ENCODE measurements at places on chromosomes 2 and 18.

GRCh38 chr2:98900721-98901120 lies 35.3 kb downstream of the CRACDL start:
- DNase-seq: peak; percentile 31

GRCh38 chr2:113117541-113118262 lies 9.7 kb upstream of the IL1RN start:
- DNase-seq: no peak

- no peak for DNase-seq
Observed at GRCh38 chr2:142531377-142531776, 346.1 kb upstream of the KYNU start.

GRCh38 chr2:101827246-101827645 lies 129.7 kb downstream of the MAP4K4 start:
- DNase-seq: no peak

GRCh38 chr2:206275312-206276055 lies 1.0 kb downstream of the ZDBF2 start:
- no peak for DNase-seq

GRCh38 chr2:22276696-22277095 lies 1108.3 kb upstream of the KLHL29 start:
- DNase-seq: no peak

DNA sequence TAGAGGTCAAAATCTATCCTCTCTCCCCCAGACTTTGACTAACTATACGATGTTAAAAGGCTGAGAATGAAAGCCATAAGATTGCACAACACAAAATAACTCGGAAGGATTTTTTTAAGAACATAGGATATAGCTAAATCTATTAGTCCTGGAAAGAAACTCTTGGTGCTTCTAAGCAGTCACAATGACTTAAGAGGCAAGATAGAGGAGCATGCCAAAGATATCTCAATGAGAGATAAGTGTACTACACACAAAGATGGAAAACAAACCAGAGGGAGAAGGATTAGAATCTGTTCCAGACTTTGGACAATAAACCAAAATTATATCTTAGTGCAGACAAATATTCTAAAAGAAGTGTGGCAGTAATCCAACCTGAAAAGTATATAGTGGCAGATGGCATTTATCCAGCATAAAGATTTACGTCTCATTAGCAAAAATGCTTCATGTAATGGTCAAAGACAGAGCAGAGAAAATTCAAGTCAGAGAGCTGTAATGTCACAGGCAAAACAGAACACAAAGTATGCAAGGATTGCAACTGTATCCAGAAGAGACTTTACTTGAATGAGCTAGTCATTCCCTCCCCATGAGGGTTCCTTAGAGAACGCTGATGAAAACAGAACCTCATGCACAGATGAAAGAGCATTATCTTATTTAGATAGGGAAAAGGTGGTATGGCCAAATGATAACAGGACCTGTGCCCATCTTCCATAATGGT lies 28.8 kb upstream of the EVA1A start:
- no peak for DNase-seq

GRCh38 chr2:80519699-80520291 lies 215.2 kb upstream of the LRRTM1 start:
- DNase-seq: no peak

DNA sequence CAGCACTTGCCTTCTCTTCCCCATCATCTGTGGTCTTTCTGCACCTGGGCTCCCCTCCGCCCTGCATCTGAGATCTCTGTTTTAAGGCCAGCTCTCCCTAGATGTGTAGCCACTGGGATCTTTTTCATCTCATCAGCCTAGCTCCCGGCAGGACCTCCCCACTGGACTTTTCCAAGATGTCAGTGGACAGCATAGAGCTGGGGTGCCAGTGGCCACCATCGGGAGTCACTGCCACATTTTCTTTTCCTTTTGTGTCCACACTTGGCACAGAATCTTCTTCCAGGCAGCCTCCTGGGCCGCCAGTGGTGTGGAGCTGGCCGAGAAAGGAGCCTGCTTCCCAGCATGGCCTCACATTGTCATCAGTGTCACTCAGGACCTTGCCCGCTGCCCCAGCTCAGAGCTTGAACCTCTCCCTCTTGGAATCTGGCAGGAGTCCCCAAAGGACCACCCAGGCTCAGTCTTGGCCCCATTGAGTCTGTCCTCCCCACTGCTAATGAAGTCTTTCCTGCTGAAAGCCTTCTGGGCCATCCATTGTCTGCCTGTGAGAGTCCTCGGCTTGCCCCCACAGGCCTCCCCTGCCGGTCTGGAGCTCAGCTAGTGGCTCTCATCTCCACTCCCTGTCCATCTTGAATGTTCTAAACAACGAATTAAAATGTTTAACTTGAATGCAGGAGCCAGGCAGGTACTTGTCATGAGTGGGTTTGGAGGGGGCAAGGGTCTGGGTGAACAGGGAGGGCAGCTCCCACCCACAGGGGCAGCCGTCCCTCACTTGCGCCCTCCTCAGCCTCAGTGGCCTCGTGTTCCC lies 324.4 kb downstream of the GBX2 start:
- DNase-seq: no peak

DNA sequence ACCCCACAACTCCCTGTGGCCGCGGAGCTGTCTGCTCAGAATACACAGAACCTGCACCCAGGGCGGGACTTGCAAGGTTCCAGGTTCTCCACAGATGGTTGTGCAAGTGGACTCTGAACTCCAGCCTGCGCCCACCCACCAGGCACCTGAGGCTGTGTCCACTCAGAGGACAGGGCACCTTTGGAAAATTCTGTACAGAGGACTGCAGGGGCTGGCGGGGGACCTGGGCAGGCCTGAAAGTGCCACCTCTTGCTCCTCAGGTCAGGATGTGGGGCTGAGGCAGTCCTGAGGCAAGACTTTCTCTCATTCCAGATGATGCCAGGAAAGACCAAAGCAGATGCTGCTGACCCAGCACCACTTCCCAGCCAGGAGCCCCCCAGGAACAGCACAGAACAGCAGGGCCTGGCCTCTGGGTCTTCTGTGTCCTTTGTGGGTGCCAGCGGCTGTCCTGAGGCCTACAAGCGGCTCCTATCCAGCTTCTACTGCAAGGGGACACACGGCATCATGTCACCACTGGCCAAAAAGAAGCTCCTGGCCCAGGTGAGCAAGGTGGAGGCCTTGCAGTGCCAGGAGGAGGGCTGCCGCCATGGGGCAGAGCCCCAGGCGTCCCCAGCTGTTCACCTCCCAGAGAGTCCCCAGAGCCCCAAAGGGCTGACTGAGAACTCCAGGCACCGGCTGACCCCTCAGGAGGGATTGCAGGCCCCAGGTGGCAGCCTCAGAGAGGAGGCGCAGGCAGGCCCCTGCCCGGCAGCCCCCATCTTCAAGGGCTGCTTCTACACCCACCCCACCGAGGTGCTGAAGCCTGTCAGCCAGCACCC lies 14.4 kb downstream of the ARID5A start:
- peak; percentile 40 for DNase-seq

- DNase-seq: peak; percentile 51
Observed at GRCh38 chr2:163558251-163559021, 177.4 kb downstream of the FIGN start.
